ENCODE measurements at places on chromosomes 1 and 21.

GRCh38 chr1:49060766-49061165 lies 284.1 kb upstream of the BEND5 start:
- DNase-seq, result no peak

DNA sequence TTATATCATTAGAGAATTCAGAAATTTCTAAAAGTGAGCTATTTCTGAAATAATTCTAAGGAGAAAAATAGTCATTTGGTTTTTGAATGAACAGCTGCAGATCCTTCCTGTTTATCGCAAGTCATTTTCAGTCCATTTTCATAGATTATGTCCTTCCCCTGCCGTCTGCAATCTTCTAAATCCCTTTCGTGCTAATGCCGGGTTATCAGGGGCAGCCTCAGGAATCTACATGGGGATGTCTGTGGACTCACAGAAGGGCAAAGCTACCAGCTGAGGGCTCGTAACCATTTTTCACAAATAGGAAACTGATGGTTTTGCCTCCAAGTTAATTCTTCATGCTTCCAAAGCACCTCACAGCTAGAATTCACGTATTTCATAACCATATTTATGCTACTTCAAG lies 23.0 kb downstream of the RCAN3 start:
- DNase-seq, result no peak

DNA sequence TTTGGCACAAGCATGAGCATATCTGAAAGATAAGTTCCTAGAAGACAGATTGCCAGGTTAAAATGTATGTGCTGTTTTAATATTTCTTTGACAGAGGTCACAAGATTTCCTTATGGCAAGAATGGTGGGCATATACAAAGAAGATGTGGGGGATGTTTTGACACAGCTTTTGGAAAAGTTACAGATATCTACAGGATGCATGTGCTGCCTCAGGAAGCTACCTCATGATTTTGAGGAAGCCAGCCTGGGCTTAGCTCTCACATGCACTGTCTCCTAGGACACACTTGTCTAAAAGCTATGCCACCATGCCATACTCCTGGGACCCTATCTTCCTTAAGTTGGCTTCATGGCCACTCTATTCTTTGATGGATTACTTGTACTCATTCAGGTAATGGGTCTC lies 99.9 kb downstream of the C1orf94 start:
- no peak for DNase-seq

DNA sequence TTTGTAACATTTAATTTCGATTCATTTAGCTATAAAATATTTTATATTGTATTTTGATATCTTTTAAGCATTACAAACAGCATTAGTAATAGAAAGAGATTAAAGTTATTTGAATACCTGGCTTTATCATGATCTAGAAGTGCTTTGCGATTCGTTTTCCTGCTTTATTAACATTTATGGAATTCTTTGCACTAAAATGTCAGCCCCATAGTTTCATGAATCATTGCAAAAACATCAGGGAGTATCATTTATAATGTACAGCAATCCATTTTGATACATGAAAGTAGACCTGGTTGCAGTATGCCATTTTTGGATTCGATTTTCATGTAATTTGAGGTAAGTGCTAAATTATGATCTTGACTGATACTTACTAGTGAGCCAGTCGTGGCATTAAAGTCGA lies 108.0 kb upstream of the DPYD start:
- DNase-seq, result no peak

DNA sequence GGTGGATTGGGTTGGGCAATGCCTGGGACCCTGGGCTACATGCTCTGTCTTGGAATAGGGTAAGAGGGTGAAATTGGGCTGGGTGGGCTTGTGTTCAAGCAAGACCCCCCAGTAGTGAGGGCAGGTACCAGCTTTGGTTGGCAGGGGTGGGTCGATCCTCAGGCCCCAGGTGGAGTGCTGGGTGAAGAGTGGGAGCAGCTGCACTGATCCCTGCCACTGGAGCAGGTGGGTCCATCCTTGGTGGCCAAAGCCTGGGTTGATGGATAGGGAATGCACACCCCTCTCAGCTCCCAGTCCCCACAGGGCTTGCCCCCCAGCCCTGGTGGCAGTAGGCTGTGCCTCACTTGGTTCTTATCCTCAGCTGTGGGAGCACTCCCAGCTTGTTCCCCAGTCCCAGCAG lies 135.2 kb downstream of the PCBP3 start:
- DNase-seq, result no peak

DNA sequence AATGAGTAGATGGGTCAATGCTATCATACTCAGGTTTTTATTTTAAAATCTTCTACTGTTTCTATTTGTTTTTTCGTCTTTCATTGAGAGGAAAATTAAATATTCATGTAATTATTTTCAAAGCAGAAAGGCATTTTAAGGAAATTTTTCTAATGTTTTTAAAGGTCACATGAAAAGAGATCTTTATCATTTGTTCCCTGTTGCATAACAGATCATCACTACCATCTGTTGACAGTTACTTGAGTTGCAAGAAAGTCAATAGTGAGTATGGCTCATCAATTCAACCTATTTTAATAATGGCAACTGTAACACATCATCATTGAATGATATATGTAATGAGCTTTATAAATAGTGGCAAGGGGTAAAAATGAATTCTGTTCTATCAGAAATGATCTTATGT lies 369.7 kb downstream of the DPYD start:
- DNase-seq, result no peak

GRCh38 chr1:23478896-23479665 lies 4.9 kb downstream of the ASAP3 start:
- DNase-seq, result no peak

DNA sequence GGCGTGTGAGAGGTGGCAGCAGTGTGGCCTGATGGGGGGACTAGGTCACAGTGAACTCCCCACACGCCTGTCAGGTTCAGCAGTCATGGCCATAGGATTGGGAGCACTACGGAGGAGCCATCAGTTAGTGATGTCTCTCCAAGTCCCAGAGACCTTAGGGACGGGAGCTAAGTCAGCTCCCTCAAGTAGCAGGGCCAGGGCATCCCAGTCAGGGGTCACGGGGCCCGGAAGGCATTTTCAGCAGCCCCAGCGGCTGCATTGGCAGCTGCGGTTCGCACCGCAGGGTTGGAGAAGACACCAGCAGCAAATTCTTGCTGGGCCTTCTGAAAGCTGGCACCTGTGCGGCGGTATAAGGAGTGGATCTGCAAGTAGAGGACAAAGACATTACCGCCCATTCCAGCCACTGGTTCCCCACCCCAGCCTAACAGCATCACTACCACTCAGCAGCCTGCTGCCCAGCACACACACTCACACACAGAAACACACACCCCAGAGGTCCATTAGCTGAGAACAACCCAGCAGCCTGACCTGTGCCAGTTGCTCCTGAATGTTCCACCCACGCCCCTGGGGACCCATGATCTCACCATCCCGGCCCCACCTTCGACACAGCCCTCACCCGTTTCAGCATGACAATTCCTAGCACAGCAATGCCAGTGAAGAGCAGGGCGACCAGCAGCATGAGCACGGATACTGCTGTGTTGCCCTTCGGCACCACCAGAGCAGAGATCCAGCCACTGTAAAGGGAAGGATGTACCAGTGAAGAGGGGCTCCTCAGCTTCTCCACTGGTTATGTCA lies 972 bp upstream of the ENTREP3 start:
- DNase-seq, result no peak

GRCh38 chr1:217983051-217983375 lies 302.1 kb upstream of the RRP15 start:
- no peak for DNase-seq

- no peak for DNase-seq
Observed at GRCh38 chr1:84245563-84245962, 55.9 kb upstream of the SAMD13 start.

GRCh38 chr1:203124546-203125317 lies 2.8 kb upstream of the ADORA1 start:
- DNase-seq, result no peak

DNA sequence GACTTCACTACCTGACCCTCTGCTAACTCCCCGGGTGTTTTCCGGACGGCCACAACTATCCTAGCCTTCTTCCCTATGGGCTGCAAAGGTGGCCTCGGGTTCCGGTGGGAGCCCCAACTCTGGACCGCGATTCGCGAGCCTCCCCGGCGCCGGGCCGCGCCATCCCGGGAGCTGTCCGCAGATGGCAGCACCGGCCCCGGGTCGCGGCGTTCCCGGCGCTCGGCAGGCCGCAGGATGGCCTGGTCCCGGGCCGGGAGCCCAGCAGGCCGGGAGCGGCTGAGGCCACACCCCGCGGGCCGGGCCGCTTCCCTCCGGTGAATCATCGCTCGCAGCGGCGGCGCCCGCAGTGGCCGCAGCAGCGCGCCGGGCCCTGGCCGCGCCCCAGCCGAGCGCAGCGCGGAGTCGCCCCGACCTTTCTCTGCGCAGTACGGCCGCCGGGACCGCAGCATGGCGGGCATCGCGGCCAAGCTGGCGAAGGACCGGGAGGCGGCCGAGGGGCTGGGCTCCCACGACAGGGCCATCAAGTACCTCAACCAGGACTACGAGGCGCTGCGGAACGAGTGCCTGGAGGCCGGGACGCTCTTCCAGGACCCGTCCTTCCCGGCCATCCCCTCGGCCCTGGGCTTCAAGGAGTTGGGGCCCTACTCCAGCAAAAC lies at the start of gene CAPN2:
CAPN2 (plus strand) TSS at position 346 of the 656 bp plus-strand sequence; CDS start at position 448, 102 bp downstream.
- DNase-seq, result peak; percentile 67
